ENCODE measurements at places on chromosomes 1 and 21.

DNA sequence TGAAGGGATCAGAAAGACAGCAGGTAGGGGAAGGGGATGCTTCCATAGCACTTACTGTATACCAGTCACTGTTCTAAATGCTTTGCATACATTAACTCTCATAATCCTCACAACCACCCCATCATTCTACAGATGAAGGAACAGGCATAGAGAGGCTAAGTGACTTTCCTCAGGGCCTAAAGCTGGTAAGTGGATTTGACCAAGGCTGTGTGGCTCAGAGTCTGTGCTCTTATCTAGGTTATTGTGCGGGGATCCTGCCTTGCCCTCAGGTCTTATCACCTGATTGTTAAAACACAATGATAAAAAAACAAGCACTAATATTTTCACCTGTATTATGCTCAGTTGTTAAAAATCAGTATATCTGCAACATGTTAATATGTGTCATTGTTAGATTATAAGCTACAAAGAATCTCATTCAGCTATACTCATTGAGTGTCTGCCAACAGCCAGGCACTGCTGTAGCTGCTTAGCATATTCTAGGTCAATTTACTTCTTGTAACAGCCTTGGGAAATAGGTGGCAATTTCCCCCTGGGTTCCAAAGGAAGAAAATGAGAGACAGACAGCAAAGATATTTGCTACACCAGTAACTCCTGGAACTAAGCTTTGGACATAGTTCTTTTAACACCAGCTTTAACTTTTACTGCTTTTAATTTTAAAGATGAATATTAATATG is 38.6 kb upstream of the RBM15 start:
- DNase-seq = no peak

DNA sequence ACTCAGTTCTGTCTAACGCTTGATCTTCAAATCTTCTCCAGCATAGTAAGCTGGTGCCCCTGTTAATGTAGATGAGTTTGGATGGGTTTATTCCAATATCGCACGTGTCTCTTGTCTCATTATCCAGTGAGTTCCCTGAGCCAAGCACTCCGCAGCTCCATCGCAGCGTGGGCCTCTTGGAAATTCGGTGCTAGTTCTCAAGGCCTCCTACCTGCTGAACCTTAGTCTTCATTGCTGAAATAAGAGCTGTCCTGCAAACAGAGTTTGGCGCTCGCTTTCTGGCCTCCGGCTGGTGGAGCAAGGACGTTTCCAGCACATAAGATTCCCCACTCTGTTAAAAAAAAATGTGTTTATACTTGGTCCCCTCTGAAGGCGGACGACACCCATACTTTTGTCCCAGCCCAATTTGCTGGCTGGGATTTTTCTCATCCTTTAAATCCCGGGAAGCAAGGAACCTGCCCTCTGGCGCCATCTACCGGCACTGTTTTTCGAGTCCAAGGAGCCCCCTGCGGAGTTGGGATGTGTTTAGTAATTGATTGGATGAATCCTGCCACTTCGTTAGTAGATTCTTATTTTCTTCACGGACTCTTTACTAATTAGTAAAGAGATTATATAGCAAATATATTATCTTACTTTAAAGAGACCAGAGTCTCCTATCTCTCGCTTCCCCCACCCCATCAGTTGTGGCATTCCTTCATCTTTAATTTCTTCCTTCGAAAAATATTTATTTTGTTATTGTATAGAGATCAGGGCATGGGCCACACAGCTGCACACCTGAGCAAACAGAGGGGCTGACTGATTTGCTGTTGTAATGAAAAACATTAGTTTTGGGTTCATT is 14.7 kb downstream of the JUN start:
- DNase-seq = no peak

GRCh38 chr1:187921426-187921825 is 1092.7 kb downstream of the PLA2G4A start:
- DNase-seq = no peak

- DNase-seq = peak; percentile 20
Observed at GRCh38 chr1:229117664-229118300, 153.1 kb upstream of the RAB4A start.

DNA sequence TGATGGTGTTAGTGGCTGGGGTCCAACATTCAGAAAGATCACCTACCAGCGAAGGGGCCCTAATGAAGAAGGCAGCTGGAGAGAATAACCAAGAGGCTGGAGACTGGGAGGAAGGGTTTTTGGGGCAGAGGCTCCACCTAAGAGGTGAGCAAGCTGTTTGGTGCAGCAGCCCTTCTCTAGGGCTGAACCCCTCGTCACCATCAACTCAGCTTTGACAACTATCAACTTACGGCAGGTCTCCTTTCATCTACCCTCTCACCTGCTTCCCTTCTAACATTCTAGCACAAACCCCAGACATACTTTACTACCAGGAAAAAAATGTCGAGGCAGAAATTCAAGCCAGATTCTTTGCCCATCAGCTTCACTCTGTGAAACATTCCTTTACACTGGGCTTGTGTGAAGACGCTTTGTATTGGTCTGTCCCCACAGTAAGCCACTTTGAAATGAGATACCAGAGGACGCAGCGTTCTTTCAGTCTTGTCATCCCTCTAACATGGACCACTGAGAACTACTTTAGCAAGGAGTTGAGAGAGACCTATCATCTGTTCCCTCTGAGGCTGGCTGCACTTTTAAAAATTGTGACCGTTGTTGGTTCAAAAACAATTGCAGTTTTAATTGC is 84.6 kb downstream of the RAVER2 start:
- DNase-seq = no peak
